ENCODE measurements at places on chromosomes 6 and 20.

GRCh38 chr6:121965739-121966138 lies 433.7 kb upstream of the HSF2 start:
- DNase-seq, result no peak

- no peak for DNase-seq
Observed at GRCh38 chr6:64539917-64540316, 904.3 kb downstream of the PHF3 start.

GRCh38 chr6:22512686-22513427 lies 56.5 kb upstream of the HDGFL1 start:
- DNase-seq, result no peak

- DNase-seq, result no peak
Observed at GRCh38 chr6:160260803-160261450, 2.3 kb upstream of the SLC22A2 start.

DNA sequence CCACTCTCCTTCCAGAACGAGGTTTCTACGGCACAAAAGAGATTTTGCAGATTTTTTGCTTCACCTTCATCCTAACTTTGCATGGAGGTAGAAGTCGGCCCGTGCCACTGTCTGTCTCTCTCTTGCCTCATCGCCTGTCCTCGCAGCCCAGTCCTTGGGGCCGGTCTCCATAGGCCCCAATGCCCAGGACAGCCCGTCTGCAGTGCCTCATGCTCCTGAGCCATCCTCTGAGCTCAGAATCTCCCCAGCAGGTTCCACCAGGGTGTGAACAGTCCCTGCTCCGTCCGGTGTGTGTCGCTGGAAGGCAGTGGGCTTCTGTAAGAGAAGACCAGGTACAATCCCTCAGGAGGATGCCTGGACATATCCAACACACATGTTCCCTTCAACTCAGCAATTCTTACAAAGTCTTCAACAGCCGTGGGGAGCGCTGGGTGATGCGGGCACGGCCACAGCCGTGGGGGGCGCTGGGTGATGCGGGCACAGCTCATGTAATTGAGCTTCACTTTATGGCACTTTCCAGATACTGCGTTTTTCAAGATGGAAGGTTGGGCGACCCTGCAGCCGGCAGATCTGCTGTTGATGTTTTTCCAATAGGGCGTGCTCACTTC lies 231.9 kb downstream of the DLL1 start:
- no peak for DNase-seq

DNA sequence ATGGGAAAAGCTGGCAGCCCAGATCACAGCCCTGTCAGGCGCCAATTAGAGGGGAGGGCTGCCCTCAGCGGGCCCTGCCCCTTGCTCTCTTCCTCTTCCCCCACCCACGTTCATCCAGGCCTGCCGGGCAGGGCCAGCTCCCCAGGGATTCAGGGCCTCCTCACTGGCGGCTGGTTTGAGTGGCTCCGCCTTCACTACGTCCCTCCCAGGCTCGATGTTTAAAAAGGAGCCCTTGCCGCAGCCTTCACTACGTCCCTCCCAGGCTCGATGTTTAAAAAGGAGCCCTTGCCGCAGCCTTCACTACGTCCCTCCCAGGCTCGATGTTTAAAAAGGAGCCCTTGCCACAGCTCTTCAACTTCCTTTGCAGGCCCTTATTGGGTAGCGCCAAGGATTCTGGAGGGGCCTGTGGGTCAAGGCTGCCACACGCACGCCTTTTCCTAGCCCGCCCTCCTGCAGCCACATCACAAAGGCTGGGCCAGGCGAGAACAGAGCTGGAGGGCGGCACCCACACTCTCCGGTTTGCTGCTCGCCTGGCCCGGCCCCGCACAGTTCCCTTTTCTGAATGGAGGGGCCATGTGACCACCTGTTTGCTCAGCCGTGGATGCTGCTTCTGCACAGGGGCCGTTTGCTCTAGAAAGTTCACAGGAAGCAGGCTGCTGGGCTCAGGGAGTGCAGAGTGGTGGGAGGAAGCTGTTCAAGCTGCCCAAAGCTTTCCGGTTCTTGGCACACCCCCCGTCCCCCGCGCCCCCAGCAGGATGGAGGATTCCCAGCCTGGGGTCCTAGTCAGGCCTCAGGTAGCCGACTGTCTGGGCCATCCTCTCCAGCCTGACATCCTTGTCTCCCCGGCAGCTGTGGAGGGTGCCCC lies 1.6 kb downstream of the SLC17A9 start:
- DNase-seq, result no peak
